Kasumi-1 (cell line): ENCODE measurements at places on chromosomes 6 and 20.
A peak's percentile ranks its signal among the peaks of the same experiment; 100 is the strongest.

DNA sequence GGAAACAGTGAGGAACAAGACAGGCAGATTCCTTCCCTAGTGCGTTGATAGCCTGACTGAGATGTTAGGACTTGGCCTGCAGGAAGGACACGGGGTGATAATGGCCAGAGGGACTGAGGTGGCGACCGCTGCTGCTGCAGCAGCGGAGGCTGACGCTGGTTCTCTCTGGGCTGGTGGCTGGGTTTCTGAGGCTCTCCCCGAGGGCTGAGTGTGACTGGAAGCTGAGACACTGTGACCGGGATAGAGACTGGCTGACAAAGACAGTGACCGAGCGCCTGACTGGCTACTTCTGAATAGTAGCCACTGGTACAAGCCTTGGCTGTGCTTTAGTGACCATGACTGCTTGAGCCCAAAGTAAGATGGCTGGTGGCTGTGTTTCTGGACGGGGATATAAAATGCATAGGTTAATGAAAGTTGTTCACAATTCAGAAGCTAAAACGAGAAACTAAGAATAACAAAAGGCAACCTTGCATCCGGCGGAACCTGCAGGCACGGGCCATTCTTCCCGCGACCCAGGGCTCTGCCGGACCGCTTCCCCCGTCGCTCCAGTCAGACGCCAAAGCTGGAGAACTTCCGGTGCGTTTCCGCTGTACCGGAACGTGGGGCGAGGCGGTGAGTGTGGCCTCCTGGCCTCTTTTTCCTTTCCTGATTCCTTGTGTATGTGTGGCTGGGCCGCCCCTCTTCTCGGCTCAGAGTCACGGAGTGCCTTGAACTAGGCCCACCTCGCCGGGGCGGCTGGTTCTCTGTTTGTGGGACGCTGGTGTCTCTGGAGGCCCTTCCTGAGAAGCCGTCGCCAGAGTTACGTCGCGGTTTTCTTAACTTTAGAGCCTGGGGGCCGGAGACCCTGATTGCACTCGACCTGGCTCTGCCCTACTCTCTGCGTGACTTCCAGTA is at the start of gene AAR2:
Gene AAR2, plus strand, starts transcription at position 587 of the 894 bp plus-strand sequence. CDS start 3,391 bp downstream, outside the sequence.
- peak; percentile 86 for DNase-seq

DNA sequence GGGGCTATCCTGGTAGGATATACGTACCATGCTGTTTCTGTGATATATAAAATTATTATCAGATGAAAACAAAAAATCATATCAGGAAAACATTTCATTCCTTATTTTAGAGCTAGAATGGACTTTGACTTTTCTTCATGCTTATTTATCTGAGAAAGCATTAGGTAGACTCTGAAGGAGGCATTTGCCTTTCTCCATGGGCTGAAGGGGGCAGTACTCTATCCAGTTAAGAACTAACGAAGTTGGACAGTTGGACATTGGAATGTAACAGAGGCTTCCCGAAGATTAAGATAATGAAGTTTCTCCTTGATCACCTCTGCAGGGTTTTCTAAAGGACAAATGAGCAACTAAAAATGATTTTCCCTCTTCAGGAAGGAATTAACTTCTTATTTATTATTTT is 233.9 kb downstream of the SAMD5 start:
- DNase-seq: no peak

- DNase-seq: no peak
These were observed 13.6 kb upstream of the GOPC start for GRCh38 chr6:117615750-117616390.

- DNase-seq: no peak
These were observed 734.4 kb downstream of the MAFB start for GRCh38 chr20:39954621-39955020.

GRCh38 chr6:119446609-119447008 is 97.0 kb upstream of the MAN1A1 start:
- no peak for DNase-seq

GRCh38 chr6:38080889-38081288 is 261.4 kb downstream of the ZFAND3 start:
- DNase-seq: no peak

DNA sequence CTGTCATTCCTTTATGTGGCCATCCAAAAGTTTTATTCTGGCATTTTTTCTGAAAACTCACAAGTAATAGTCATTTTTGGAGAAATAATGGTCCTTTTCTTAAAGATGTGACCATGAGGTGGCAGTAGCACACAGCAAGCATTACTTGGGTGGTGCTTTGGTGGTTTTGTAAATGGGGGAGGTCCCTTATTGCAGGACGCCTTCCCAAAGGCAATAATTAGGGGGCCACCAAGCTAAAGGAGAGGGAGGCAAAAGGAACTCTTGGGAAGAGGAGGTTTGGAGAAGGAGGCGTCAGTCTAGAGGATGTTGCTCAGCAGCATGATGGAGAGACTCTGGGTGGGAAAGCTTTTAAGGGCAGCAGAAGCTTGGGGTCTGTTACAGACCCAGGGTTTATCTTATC is 422.6 kb upstream of the MMS22L start:
- peak; percentile 26 for DNase-seq

- no peak for DNase-seq
These were observed 318.9 kb downstream of the BTBD9 start for GRCh38 chr6:38320843-38321242.

DNA sequence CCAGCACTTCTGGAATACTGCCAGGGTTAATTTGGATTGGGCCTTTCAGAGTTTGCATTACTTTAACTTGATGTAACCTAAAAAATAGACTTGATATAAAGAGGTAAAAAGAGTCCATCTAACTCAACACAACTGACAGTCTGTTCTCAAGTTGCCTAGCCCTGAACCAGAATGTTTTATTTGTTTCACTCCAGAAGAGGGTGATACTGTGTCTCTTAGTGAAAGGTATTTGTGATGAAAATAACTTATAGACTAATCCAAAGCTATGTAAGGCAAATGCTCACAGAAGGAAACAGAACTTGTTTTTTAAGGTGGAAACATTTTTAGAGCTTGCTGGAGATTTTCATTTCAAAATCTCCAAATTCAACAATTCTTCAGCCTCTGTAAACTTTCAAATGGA is 469.1 kb upstream of the RUNX2 start:
- DNase-seq: no peak

DNA sequence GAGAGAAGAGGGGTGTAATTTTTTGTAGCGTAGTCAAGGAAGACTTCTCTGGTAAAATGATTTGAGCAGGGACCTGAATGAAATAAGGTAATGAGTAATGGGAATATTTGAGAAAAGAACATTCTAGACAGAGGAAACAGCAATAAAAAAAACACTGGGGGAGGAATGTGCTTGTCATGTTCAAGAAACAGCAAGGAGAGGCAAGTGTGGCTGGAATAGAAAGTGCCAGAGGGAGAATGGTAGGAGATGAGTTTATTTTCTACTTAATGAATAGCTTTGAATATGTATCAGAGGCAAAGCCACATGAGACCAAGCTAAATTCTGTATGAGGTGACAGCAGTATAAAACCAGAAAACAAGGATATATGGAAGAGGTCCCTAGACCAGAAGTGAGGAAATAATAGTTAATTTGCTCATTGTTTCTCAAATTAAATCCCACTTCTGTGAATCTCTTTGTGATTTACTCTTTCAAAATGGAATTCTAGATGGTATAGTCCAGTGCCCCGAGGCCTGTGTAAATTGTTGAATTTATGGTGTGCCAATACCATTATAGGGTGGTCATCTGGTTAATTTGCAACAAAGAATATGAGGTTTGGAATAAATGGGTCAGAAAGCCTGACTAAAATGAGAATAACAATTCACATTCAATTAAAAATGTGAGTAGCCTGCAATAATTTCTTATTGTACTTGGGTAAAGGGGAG is 170.2 kb downstream of the CDKAL1 start:
- DNase-seq: no peak

DNA sequence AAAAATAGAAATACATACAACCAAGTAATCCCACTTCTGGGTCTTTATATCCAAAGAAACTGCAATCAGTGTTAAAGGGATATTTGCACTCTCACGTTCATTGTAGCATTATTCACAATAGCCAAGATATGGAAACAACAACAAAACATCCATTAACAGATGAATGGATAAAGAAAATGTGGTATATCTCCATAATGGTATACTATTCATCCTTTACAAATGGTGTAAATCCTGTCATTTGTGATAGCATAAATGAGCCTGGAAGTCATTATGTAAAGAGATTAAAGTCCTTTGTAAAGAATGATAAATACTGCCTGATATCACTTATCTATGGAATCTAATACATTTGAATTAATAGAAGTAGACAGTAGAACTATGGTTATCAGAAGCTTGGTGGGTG is 327.7 kb downstream of the UTRN start:
- no peak for DNase-seq

- no peak for DNase-seq
These were observed 231.6 kb downstream of the FNDC1 start for GRCh38 chr6:159400826-159401225.

DNA sequence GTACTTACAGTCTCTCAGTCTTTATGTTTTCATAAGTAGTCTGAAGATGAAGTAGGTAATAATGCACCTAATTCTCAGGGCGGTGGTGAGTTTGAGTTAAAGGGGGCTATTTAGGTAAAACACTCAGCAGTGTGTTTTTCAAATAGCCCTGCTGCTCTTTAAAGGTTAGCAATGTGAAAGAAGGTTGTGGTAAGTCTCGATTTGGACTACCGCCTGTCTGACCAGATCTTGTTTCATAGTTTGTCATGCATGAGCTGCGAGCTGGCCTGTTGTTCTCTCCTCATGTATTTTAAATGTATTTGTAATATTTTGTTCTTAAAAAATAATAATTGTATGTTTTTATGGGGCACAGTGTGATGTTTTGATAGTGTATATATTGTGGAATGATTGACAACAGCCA is 340.2 kb downstream of the DHX35 start:
- no peak for DNase-seq

- DNase-seq: no peak
These were observed 263.7 kb downstream of the BMP2 start for GRCh38 chr20:7031222-7031621.

DNA sequence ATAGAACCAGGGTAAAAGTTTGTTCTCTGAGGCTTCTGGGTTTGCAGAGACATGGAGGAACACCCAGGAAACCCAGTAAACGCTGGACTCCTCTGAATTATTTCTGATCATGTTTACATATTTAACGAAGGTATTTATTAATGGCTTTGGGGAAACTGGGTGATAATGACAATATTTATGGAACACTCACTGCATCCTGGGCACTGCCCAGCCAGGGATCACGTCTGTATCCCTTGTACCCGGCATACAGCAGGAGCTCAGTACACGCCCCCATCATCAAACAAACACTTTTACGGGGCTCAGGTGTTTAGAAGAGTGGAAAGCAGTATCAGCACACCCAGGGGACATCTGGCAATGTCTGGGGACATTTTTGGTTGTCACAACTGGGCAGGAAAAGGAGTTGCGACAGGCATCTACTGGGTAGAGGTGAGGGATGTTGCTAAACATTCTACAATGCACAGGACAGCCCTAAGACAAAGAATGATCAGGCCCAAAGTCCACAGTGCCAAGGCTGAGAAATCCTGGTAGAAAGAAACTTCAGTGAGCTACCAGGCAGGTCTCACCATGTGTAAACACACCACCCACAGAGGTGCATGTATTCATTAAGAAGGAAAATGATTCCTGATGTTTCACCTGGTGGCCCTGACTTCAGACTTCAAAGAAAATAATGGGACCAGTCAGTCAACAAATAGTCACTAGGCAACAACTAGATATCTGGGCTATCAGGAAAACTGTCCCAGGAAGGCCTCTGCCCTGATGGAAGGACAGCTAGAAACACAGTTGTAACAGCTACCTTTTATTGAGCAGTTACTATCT is 35.3 kb downstream of the ZMYND8 start:
- DNase-seq: no peak

- DNase-seq: no peak
These were observed 17.3 kb downstream of the EEF1E1 start for GRCh38 chr6:8085053-8085511.

- DNase-seq: peak; percentile 1
These were observed 9.8 kb downstream of the RIMS4 start for GRCh38 chr20:44800391-44801046.

DNA sequence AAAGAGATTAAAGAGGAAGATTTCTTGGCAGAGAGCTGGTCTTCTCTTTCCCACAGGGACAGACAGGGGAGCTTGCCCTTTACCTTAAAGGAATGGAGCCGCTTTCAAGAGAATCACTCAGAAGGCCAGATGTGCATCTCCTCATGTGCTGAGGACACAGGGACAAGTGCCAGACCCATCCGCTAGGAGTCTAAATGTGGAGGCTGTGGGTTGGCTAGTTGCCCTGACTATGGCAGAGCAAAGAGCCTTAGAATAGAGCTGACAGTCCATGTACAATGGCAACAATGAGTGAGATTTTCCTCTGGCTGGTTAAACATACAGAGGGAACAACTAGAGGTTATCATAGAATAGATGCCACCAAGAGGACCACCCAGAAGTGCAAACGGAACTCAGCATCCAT is 7.3 kb upstream of the DOK5 start:
- no peak for DNase-seq

GRCh38 chr6:80331974-80332373 is 225.5 kb downstream of the BCKDHB start:
- no peak for DNase-seq

DNA sequence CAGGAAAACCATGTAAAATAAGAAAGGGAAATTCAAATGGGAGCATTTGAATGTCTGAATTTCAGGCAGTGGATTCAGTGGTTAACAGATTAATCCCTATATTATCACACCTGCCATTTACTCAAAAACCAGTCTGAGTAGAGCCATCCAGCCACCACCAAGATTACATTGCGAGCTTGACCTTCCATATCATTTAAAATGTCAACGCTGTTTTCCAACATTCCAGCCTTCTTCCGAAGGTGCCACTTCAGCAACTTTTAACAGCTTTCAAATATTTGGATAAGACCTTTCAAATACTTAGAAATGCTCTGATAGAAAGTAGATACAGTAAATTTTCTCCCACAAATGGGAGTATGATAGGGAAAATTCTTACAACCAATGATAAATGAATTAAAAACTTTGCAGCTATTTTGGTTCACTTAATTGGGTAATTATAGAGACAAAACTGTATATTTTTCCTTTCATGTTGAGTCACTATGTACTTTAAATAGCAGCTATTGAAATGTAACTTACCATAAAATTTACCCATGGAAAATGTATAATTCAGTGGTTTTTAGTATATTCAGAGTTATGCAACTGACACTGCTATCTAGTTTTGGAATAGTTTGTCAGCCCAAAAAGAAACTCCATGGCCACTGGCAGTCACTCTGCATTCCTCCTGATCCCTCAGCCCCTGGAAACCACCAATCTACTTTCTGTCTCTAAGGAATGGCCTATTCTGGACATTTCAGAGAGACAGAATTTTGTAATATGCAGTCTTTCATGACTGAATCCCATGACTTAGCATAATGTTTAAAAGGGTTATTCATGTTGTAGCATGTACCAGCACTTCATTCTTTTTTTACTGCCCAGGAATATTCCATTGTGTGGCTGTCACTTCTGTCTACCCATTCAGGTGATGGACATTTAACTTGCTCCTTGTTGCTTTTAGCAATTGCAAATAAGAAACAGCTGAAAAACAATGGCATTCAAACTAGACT is 21.5 kb downstream of the EZR start:
- DNase-seq: no peak

GRCh38 chr6:47079638-47080037 is 37.5 kb upstream of the ADGRF1 start:
- DNase-seq: no peak
